ENCODE measurements at places on chromosomes 6 and 20.

- no peak for DNase-seq
These were observed 58.5 kb upstream of the CCDC167 start for GRCh38 chr6:37558168-37558567.

DNA sequence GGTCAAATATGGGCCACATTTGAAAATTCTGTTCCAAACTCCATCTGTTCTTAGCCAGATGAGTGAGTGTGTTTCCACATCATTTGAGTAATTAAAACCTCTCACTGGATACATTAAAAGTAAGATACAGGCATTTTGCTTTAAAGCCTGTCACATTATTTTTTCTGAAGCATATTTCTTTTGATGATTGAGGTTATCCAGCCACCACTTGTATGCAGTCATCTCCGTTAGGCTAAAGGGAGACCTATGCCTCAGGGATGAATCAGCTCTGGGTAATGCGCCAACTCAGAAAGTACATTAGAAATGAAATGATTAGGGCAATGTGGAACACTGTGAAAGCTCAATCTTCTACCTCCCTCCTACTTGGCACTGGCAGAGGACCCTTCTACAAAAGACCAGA is 90.7 kb downstream of the SNAP25 start:
- DNase-seq, result no peak

DNA sequence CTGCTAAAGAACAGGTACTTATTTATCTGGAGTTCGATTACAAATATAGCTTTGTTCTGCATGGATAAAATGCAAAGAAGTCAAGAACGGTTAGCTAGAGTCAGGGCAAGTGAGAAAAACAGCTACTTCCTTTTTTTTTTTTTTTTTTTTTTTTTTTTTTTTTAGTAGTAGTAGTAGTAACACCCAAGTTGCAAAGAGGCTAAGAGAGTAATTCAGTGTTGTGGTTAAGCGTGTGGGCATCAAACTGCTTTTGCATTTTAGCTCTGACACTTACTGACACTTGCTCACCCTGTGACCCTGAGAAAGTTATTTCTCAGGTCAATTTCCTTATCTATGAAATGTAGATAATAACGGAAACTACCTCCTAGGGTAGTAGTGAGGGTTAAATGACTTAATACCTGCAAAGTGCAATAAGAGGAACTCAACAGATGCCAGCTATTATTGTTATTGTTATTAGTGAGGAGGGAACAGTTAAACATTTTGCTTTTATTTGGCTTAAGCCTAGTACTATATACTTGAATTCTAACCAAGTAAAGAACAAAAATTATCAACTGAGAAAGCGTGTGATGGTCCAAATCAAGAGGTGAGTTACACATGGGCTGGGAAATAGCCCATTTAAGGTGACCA is 86.7 kb upstream of the BACH2 start:
- DNase-seq, result no peak

DNA sequence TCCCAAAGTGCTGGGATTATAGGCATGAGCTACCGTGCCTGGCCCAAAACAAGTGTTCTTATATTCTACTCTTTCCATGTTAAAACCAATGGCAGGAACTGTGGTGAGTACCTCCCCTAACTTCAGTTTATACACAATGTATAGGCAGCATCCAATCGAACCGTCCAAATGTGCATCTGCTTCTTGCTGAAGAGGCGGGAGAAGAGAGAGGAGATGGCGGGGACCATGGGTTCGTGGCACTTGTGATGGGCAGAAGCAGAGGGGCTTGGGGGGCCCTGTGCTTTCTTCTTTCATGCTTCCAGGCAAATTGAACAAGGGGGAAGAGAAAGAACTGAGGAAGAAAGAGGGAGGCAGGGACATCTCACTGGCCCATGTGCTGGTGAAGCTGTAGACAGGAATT is 11.2 kb upstream of the TCFL5 start:
- DNase-seq, result no peak

DNA sequence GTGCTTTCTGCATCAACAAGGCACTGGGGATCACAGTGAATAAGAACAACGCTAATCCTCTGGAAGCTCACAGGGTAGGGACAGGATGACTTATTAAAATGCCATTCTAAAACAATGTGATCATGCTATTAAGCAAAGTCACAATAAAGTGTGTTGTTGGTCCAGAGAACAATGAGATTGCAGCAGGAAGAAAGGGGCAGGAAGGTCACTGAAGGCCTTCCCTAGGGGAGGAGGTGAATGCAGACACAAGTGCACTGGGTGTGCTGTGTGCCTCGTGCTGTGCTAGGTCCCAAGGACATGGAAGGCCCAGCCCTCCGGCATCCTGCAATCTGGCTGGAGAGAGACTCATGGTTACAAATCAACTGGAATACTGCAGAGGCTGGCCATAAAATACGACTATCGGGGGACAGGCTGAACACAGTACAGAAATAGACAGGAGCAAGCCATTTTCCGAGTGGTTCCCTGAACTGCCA is 55.7 kb downstream of the LYRM4 start:
- no peak for DNase-seq

DNA sequence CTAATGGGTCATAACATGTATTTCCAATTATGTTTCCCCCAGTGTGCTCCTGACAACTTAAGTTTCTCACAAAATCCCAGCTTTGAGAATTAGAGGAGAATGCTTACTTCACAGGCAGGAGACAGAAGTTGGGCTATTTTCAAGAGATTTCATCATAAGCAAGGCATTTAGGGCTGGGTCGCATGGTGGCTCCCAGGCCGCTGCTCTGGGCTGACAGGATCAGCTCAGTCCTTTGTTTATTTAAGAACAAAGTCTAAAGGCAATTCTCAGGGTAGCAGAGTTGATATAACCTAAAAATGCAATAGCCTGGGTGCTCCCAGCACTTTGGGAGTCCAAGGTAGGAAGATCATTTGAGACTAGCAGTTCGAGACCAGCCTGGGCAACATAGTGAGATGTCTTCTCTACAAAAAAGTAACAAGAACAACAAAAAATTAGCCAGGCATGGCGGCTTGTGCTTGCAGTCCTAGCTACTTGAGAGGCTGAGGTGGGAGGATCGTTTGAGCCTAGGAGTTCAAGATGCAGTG is 10.9 kb downstream of the FOXQ1 start:
- DNase-seq, result no peak

GRCh38 chr6:42704251-42704936 is 18.0 kb downstream of the PRPH2 start:
- DNase-seq, result no peak

- no peak for DNase-seq
These were observed 9.8 kb upstream of the SLC22A1 start for GRCh38 chr6:160111806-160112205.

DNA sequence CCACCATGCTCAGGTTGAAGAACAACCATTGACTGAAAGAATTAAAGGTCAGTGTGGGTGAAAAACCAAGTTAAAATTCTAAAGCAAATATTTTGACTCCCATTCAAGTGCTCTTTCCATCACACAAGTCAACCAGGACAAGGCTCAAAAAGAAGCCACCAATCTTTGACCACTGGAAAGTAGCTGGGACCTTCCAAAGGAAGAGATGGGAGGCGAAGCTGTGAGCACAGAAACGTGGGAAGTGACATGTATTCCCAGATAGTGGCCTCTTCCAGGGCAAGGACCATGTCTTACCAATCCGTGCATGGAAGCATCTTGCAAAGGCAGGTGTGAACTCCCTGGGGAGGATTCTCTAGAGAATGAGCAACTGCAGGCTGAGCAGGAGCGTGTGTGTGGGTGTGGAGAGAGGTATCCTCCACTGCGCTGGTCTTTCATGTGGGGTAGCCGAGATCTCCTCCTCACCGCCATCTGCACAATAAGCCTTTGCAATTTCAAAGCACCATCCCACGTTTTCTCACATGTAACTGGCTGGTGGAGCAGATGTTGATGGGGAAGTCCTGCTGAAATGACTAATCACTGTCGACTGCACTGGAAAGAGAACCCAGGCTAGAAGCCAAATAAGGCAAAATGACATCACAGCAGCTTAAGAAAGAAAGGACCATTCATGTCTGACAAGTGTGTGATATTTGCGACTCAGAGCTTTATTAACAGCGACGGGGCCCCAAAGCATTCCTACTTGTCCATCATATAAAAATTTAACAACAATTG is 189.4 kb upstream of the RREB1 start:
- no peak for DNase-seq

- DNase-seq, result no peak
These were observed 187.1 kb upstream of the TCF21 start for GRCh38 chr6:133701633-133702331.

- no peak for DNase-seq
These were observed 562.3 kb upstream of the BTBD3 start for GRCh38 chr20:11355345-11355744.

DNA sequence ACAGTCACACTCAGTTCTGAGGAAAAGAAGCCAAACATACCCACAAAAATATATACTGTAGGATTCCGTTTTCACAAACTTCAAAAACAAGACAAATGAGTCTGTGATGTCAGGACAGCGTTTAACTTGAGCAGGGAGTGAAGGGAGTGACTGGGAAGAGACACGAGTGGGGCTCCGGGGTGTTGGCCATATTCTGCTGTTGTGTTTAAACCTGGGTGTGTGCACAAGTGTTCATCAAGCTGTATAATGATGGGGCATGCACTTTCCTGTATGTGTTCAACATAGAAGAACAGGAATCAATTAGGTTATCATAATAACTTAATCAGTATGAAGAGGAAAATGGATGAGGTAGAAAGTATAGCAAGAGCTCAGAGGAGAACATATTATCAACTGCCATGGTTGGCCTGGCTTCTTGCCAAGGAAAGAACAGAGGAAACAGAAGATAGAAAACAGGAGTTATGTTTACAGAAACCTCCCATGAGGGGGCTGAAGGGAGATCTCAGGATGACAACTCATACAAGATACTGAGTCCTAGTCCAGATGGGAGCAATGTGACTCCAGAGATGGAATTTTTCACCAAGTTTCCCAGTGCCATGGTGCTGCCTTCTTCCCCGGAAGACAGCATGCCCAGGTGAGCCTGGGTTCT is 15.1 kb upstream of the AFDN start:
- no peak for DNase-seq

DNA sequence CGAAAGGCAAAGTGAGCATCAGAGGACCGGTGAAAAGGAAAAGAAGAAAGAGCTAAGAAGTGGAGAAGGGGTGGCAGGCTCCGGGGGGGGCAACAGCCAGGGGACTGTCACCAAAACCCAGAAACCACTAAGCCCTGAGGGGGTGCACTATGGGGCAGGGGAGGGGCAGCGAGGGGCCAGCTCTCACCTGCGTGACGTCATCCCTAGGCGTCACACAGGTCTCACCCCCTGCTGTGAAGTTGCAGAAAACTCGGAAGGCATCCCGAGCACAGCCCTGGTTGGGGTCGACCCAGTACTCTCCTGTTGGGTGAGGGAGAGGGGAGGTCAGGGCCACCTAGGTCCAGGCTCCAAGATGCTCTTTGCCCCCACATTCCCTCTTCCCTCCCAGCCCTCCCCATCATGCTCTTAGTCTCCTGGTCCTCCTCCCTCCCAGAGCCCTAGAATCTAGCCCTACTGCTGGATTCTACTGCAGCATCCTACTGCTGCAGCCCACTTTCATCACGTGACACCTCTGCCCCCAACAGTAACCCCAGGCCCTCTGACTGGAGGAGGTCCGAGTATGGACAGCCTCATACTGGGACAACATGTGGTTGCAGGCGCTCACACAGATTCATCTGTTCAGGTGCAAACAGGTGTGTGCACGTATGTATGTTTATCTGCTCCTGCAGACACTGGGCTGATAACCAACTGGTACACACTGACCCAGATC is 27.4 kb downstream of the COL11A2 start:
- DNase-seq, result no peak

GRCh38 chr20:33731693-33732165 is at the start of gene ZNF341:
Gene ZNF341 (plus strand): TSS chr20:33731996. CDS start chr20:33732022, 26 bp downstream.
- peak; percentile 80 for DNase-seq

DNA sequence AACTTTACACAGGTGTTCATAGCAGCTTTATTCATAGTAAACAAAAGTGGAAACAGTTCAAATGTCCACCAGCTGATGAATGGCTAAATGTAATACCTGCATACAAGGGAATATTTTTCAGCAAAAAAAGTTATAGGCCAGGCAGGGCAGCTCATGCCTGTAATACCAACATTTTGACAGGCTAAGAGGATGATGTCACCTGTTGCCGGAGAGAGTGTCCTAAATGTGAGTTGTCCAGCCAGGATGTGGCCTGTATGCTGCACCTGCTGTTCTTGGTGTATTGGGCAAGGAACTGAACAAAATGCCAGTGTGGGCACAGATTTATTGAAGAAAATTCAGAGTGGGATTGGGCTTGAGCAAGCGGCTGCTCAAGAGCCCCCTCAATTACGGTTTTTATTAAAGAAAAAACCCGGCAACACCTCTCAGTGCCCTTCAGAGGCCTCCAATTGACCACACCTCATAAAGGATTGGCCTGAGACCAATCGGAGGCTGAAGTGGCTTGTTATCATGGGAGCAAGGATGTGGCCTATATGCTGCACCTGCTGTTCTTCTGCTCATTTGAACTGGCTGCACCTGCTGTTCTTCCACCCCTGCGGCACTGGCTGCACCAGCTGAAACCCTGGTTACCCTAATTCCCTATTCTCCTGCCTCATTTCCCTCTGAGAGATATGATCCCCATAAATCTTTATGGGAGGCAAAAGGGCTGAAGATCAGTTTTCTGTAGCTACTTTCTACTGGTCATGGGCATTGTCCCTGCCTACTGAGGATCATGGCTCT is 164.3 kb upstream of the PROKR2 start:
- DNase-seq, result no peak

GRCh38 chr6:82602776-82603175 is 239.2 kb downstream of the TPBG start:
- DNase-seq, result no peak

DNA sequence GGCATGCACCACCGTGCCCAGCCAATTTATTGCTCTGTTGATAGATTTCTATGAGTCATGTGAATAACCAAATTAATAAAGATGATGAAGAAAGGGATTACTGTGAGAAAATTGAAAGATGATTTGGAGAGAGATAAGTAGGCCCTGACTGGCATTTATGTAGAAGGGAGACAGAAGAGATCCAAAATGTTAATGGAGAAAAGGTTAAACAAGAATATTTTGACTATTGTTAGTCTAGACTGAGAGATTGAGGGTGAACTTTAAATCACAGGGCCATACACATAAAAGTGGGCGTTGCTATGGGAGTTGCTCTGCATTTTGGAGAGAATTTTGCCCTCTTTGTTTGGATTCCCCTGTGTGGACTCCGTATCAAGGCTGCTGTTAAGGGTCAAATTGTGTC is 68.9 kb upstream of the SCAF8 start:
- no peak for DNase-seq

DNA sequence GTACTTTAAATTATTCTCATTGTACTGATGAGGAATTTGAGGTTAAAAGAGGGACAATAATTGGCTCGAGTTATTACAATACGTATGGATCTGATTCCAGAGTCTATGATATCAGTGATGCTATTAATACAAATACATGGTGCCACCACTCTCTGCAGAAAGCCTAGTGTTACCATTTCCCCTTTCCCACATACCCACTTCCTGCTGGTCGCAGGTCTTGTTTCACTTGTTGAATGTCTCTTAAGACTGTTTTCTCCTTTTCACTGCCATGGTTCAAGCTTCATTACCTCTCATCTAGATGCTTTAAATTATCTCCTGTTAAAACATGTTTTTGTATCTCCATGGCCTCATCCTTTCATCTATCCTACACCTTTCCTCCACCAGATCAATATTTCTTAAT is 62.0 kb downstream of the FHL5 start:
- no peak for DNase-seq
